ENCODE measurements at places on chromosomes 16 and 17. TPM values are rescaled to one million over a fixed set of nuclear protein-coding genes. Genes with fewer than 3 reads are reported as not detected.

ADAM11 gene
- 0.05 TPM for total RNA-seq

ATXN7L3 gene
- total RNA-seq: 28.8 TPM

TMEM92 gene
- total RNA-seq: 0.05 TPM

CIBAR2 gene
- total RNA-seq: not detected

HES7 gene
- 6.6 TPM for total RNA-seq

MAPT gene
- total RNA-seq: not detected

Measured in mammary microvascular endothelial cell (primary cell).